Activated T-helper 1 cell treated with anti-CD3 and anti-CD28 coated beads, Interleukin-2, amount 50 U/mL, for 16 hours (primary cell): ENCODE measurements at places on chromosomes 7 and 10.

DNA sequence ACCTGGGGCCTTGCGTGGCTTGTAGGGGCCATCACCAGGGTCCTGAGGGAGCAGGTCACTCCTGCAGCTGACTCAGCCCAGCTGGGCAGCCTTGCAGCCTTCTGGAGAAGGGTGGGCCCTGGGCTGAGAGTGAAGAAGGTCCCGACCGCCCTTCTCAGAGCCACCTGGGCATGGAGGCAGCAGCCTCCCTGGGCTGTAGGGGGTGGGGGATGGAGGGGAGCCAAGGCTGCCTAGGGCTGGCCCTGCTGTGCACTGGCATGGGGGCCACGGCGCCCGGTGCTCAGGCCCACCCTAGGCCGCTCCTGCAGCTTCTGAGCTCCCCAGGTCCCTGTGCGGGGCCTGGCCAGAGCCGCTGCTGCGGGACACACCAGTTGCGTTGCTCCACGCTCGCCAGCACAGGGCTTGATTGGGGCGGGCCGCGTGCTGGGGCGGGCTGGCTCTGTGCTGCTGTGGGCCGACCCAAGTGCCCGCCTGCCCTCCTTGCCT lies 63.6 kb upstream of the NKX6-2 start:
- DNase-seq, result no peak

GRCh38 chr10:101330631-101331225 lies 23.2 kb upstream of the BTRC start:
- DNase-seq, result no peak

DNA sequence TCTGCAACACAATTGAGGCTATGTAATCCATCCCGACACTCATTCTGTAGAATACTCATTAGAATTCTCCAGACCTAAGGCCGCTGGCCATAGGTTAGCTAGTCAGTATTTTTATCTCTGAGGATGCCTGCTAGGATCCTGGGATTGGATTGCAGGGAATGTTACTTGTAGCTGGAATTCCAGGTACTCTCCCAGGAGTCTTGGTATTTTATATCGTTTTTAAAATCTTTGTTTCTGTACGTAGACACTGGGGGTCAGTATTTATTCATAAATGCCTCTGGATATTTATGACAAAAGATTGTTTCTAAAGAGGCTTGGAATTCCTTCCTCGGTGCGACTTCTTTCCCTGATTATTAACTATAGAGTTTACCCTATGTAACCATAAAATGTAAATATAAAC lies 40.1 kb downstream of the BPGM start:
- no peak for DNase-seq

- no peak for DNase-seq
Observed at GRCh38 chr7:7902845-7903244, 65.8 kb upstream of the GLCCI1 start.

DNA sequence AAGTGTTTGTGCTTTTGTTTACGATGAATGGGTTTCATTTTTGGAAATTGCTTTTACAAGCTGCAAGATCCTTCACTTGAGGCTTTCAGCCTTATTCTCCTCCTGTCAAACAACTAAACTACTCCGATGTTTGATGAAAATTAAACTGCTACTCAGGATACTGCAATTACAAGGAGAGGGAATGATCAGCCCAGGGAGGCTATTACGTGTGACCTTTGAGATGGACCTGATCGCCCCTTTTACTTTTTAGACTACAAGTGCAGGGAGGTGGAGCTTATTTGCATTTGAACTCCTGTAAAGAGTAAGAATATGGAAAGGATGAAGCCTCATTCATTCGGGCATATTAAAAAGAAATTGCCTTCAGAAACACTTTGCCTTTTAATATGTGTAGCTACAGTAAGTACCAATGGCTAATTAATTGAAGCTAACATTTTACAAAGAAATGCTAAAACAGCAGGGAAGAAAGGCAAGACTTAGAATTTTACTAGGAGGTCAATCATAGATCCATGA lies 219.1 kb downstream of the PHTF2 start:
- DNase-seq, result no peak

GRCh38 chr10:6328699-6329423 lies 126.1 kb downstream of the PFKFB3 start:
- DNase-seq, result no peak

DNA sequence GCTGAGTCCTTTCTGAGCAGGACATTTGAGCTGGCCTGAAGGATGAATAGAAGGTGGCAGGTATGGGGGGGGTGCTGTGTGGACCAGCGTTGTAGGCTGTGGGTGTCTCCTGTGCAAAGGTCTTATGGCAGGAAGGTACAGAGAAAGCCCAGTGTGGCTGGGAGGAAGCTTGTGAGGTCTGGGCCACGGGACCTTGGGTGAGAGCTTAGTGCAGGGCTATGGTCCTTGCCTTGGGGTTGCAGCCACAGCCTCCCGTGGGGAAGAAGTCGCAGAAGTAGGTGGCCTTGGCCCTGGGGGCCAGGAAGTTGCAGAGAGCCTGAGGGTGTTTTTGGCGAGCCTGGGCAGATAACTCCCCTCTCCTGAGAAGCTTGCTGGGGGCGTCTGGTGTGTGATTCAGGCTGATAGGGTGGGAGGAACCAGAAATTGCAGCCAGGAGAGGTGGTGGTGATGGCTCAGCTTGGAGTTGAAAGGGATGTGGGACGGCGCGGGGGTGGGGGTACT lies 172.0 kb upstream of the TNRC18 start:
- DNase-seq, result no peak

- DNase-seq, result no peak
Observed at GRCh38 chr7:69610374-69611084, 12.3 kb downstream of the AUTS2 start.

- DNase-seq, result no peak
Observed at GRCh38 chr7:18495412-18496340, at the start of gene HDAC9. Gene HDAC9 (plus strand): TSS chr7:18495749. CDS start chr7:18496303, 554 bp downstream.

DNA sequence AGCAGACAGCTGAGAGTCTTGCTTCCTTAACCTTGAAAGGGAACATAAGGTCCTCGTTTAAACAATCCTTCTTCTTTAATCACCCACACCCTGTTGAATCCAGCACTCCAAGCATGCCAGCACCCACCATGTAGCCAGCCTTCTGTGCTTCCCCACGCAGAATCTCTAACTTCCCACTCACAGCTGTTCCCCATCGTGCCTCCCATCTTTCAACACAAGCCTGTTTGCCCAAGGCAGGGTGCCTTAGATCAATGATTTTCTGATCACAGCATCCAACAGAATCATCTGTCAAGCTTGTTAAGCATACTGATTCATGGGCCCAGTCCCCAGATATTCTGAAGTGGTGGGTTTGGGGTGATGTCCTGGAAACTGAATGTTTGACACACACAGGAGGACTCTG lies 530.8 kb downstream of the SH2D4B start:
- no peak for DNase-seq

- no peak for DNase-seq
Observed at GRCh38 chr7:100190048-100190711, 12.5 kb downstream of the STAG3 start.
